A549 treated with dexamethasone at 1 μM for 4 hours (cell line): ENCODE measurements at places on chromosomes 5 and 9. TPM values are rescaled to one million over a fixed set of nuclear protein-coding genes. Genes with fewer than 3 reads are reported as not detected.

CREBRF gene
- total RNA-seq: 1.5 to 3.5 TPM (median 3.1 TPM) in 5 replicates

GRAMD2B gene
- total RNA-seq: 1.1 to 1.8 TPM (median 1.3 TPM) in 5 replicates

FAM221B gene
- not detected in 5 replicates for total RNA-seq

QRFP gene
- 0.06 TPM in 1 of 5 replicates, not detected in the others for total RNA-seq

OR1L4 gene
- total RNA-seq: not detected in 5 replicates

PGM5 gene
- total RNA-seq: 0.06 TPM in 1 of 5 replicates, not detected in the others

ARSI gene
- total RNA-seq: 25.8 to 37.8 TPM (median 31.8 TPM) in 5 replicates

SLC46A2 gene
- total RNA-seq: not detected in 5 replicates

FOXD4L3 gene
- 0.05 to 0.08 TPM in 2 of 5 replicates, not detected in the others for total RNA-seq

PAX5 gene
- total RNA-seq: 0.01 to 0.07 TPM (median 0.05 TPM) in 4 of 5 replicates, not detected in the other

BAAT gene
- 0.32 to 0.58 TPM (median 0.42 TPM) in 5 replicates for total RNA-seq

FAM169A gene
- 4.2 to 8.3 TPM (median 7.1 TPM) in 5 replicates for total RNA-seq

SLC6A7 gene
- 0.02 to 0.04 TPM in 2 of 5 replicates, not detected in the others for total RNA-seq

GGTA1 gene
- not detected in 5 replicates for total RNA-seq

LCN9 gene
- 0.14 to 0.30 TPM (median 0.22 TPM) in 3 of 5 replicates, not detected in the others for total RNA-seq

PCDHGA12 gene
- not detected in 5 replicates for total RNA-seq

SUSD3 gene
- total RNA-seq: 0.53 to 1.6 TPM (median 1.1 TPM) in 5 replicates

CDKN2A gene
- total RNA-seq: not detected in 5 replicates

IFNA2 gene
- total RNA-seq: not detected in 5 replicates

SMIM33 gene
- not detected in 5 replicates for total RNA-seq

SCGB3A2 gene
- not detected in 5 replicates for total RNA-seq

ANKRD34B gene
- 0.05 to 0.14 TPM (median 0.09 TPM) in 5 replicates for total RNA-seq

SHB gene
- 33.3 to 43.9 TPM (median 42.0 TPM) in 5 replicates for total RNA-seq

NSG2 gene
- total RNA-seq: 0.07 TPM in 1 of 5 replicates, not detected in the others

EFNA5 gene
- total RNA-seq: 14.7 to 30.2 TPM (median 27.7 TPM) in 5 replicates

FOXI1 gene
- not detected in 5 replicates for total RNA-seq

DENND1A gene
- 9.2 to 13.4 TPM (median 12.0 TPM) in 5 replicates for total RNA-seq

EIF4E1B gene
- total RNA-seq: not detected in 5 replicates

C9orf50 gene
- 0.08 to 0.18 TPM in 2 of 5 replicates, not detected in the others for total RNA-seq
